Hematopoietic multipotent progenitor cell treated with erythropoietin and hydrocortisone succinate and interleukin-3 and kit ligand, for 6 days (in vitro differentiated cells): ENCODE measurements at places on chromosomes 5 and 9.

GRCh38 chr9:123654994-123655637 lies 274.8 kb downstream of the DENND1A start:
- DNase-seq = no peak

GRCh38 chr5:112004867-112005622 lies 248.1 kb upstream of the NREP start:
- no peak for DNase-seq

GRCh38 chr5:178551059-178551458 lies 39.1 kb downstream of the COL23A1 start:
- DNase-seq = peak; percentile 73

GRCh38 chr5:116543501-116543900 lies 31.1 kb downstream of the SEMA6A start:
- peak; percentile 75 for DNase-seq

GRCh38 chr5:135594416-135594960 lies 15.7 kb upstream of the CXCL14 start:
- DNase-seq = no peak

GRCh38 chr5:38871058-38871605 lies 25.3 kb downstream of the OSMR start:
- DNase-seq = no peak

GRCh38 chr5:72749362-72749997 lies 67.0 kb upstream of the TNPO1 start:
- DNase-seq = no peak

- no peak for DNase-seq
Observed at GRCh38 chr9:69131682-69132081, 42.4 kb upstream of the TJP2 start.

GRCh38 chr5:142287096-142287972 lies 37.5 kb downstream of the SPRY4 start:
- DNase-seq = no peak

- no peak for DNase-seq
Observed at GRCh38 chr5:15852217-15852616, 327.4 kb downstream of the MARCHF11 start.

DNA sequence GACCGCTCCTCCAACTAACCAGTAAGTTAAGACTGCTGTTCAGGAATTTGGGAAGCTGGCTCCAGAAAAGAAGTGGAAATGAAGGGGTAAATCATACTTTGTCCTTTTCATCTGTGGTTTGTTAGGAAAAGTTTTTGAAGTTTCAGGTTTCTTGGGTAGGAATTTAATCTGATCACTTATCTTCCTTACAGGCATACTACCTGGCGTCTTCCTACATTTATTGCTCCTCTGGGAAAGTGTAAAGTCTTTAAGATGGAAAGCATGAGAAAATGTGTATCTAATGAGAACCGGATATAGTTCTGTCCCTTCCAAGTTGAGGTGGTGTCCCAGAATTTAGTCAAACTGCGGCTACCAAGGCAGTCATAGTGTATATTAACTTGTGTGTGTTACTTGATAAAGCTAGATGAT lies 1.3 kb downstream of the RASA1 start:
- no peak for DNase-seq

- no peak for DNase-seq
Observed at GRCh38 chr9:106577121-106577520, 285.8 kb upstream of the ZNF462 start.

DNA sequence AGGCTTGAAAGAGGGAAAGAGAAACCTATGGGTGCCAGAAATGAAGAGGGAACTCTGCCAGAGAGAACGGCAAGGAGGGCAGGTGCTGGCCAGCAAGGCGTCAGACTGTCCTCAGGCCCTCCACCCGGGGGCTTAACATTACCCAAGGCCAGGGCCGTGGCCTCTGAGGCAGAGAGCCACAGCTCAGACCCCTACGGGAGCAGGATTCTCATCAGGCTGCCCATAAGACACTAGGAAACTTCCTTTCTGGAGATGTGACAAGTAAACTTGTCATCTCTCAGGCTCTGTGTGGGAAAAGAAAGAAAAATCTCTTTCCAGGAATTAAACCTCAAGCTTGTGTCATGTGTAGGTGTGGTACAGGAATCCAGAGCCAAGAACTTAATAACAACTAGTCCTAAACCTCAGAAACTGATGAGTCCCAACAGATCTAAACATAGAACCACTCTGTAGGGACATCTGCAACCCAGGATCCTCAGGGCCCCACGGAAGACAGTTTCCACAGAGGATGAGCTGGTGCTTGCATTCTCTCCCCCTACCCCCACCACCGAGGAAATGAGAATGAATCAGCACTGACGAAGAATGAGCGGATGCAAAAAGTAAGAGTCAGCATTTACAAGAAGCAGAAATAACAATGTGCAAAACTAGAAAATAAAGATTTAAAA lies 74.3 kb downstream of the DCP2 start:
- no peak for DNase-seq

GRCh38 chr5:32505756-32506155 lies 61.2 kb upstream of the ZFR start:
- no peak for DNase-seq

DNA sequence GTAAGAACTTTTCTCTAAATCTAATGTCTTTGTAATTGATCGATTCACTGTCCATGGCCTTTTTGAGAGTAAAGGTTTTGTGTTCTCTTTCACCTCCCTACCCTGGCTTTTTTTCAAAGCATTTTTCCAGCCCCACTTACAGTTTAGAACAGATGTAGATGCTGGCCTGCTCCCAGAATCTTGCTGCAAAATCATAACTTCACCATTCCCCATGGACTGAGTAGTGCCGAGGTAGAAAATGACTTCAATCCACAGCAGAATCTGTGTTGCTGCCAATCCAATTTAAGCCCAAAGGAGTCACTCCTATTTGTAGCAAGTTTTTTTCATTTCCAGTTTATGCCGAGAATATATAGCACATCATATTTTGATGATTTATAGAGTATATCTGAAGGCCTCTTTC lies 46.5 kb upstream of the CEMIP2 start:
- DNase-seq = no peak

GRCh38 chr9:33697171-33697570 lies 98.2 kb upstream of the PRSS3 start:
- no peak for DNase-seq

DNA sequence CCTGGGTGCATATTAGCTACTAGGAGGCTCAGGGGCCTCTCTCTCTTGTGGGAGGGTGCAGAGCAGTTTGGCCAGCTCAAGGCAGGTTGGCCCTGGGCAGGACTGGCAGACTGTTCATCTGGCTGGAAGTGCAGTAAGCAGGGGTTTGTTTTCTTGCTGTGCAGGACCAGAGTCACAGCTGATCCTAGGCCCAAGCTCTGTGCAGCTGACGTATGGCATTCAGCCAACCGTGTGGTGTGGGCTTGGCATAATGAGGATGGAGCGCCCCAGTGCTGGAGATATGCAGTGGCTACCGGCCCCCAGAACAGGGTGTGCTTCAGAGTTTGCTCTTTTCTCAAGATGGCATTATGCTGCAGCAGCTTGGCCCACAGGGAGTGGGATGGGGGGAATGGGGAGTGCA lies 31.0 kb upstream of the PHF24 start:
- no peak for DNase-seq

DNA sequence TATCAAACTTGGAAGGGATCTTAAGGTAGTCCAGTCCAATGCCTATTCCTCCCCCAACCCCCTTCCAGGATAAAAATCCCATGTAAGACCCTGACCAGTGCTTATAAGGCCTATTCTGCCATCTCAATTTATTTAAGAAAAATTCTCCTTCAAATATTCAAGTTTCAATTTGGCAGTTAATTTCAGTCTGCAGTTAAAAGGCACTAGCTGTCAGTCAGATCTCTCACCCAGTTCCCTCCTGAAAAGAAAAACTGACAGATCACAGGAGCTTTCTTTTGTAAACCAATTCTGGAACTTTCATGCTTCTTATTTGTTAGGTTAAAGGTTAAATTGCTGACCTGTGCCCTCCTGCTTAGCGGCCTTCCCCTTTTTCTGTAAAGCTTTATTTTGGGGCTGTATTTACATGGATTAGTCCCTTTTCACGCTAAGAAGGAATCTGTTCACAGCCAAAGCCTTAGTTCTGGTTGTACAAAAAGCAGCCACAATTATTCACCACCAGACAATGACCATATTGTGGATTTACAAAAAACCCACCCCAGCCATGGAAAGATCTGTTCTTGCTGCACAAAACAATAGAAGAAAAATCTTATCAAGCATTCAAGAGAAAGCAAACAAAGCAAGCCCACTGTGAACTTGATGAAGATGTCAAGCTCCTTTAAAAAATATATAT lies 68.7 kb downstream of the DENND1A start:
- DNase-seq = no peak

DNA sequence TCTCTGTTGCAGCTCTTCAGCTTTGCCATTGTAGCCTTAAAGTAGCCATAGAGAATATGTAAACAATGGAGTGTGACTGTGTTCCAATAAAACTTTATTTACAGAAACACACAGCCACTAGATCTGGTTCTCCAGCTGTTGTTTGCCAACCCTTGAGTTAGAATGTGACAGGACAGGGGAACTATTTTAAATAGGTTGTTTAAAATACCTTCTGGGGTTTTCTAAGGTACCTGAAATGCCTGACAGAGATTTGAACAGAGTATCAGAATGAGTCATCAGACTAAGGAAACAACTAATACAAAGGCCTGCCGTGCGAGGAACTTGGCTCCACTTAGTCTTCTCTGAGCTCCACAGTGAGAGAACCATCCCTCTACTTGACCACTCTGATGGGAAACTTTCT lies 85.4 kb downstream of the HSD17B4 start:
- DNase-seq = no peak

- no peak for DNase-seq
Observed at GRCh38 chr5:27458287-27458686, 419.9 kb upstream of the CDH9 start.

DNA sequence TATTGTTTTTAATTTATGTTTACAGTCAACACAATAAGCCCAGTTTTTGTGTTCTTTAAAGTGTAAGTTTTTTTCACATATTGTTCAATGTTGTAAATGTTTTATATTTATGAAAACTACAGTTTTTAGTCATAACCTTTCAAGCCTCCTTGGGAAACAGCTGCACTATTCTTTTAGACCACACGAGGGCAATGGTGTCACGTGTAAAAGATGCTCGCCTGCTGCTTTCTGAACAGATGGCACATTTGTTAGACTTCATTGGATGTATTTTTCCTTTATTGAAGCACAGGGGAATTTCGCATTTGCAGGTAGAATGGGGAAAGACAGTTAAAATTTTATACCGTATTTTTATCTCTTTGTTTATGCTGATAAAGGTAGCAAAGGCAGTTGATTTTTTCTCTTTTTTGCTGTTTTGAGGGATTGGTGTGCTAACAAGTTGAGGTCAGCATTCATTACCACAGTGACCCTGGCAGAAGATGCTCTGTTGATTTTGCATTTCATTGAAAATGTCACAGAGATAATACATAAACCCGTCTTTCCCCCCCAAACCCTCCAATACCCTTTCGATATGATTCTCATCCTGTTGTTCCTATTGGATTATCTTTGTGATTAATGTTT lies 59.0 kb downstream of the MAT2B start:
- peak; percentile 77 for DNase-seq

- peak; percentile 60 for DNase-seq
Observed at GRCh38 chr5:66875315-66875714, 279.1 kb downstream of the MAST4 start.

GRCh38 chr9:137475666-137476065 lies 16.5 kb upstream of the NSMF start:
- no peak for DNase-seq

- no peak for DNase-seq
Observed at GRCh38 chr5:173655196-173655797, 38.8 kb upstream of the BOD1 start.

DNA sequence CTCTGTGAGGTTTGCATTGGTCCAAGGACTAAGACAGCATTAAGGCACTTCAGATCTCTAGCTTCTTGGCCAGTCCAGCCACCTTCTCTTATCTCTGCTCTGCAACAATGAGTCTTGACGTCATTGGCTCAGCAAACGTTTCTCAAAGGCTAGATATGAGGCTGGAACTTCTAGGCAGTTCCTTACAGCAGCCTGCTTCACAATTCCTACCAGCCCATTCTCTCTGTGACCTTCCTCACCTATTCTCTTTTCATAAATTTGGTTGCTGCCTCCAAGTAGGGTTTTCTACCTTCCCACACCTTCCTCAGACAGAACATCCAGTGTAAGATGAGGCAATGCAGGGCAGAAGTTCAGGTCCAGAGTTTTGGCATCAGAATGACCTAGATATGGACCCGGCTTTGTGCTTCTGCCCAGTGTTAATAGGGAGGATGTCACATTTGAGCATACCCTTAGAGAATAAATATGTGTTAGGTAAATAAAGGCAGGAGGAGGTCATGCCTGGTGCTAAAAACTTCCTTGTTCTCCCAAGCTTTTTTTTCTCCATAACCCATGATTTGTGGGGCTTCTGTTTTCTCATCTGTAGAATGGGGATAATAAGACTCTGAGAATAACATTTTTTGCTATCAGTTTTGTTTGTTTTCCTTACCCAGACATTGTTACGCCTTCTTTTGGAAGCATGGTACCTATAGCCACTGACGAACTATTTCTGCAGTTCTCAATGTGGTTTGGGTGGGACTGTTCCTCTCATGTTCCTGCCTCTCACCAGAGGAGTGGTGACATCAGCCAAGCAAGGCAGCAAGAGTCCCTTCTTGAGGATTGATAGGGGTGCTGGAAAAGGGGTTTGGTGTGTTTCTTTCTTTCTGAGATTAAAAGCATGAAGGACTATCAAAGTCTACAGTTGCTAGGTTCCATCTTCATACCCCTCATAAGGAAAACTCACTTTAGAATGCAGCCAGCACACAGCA lies 220.6 kb upstream of the TRIM32 start:
- peak; percentile 92 for DNase-seq

- no peak for DNase-seq
Observed at GRCh38 chr5:126982926-126983873, 47.2 kb downstream of the MARCHF3 start.

DNA sequence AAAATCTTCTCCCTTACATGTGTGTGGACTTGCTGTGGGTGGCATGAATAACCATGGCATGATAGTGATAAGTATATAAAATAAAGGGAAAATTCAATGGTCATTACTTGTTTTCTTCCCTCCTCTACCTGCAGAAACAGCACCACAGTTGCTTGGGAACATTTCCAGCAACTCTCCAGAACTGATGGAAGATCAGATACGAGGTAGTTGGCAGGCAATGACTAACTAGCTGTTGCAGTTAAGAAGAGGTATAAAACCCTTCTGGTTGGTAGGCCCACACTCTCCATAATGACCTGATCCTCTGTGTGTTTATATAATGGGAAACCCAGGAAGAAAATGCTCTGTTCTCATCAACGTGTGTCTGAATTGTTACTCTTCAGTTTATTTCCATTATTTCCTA lies 185.9 kb downstream of the SYK start:
- no peak for DNase-seq

DNA sequence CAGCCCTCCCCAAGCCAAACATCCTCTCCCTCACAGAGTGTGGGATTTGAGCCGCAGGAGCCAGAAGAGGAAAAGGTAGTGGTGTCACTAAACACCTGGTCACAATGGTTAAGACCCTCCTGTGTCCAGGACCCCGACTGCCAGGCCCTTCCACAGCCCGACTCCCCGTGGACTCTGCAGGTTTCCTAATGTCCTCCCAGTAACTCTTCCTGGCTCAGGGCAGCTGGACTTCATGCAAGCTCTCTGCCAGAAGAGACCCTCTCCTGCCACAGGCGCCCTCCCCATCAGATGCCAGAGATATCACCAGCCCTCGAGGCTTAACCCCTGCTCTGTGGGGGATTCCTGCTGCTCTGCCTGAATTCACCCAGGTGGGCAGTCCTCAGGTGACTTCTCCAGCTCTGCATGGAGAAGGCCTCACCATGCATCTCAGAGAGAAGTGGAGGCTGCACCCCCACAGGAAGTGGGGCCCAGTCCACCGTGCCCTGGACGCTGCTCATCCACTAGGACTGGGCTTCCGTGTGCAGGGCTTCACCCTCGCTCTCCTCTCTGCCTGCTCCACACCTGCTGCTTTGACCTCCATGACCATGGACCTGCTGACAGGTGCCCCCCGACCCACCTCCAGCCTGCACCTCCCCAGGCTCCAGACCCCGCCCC lies 111.2 kb downstream of the ADAMTS2 start:
- no peak for DNase-seq
